ENCODE measurements at places on chromosomes 12 and 14.

DNA sequence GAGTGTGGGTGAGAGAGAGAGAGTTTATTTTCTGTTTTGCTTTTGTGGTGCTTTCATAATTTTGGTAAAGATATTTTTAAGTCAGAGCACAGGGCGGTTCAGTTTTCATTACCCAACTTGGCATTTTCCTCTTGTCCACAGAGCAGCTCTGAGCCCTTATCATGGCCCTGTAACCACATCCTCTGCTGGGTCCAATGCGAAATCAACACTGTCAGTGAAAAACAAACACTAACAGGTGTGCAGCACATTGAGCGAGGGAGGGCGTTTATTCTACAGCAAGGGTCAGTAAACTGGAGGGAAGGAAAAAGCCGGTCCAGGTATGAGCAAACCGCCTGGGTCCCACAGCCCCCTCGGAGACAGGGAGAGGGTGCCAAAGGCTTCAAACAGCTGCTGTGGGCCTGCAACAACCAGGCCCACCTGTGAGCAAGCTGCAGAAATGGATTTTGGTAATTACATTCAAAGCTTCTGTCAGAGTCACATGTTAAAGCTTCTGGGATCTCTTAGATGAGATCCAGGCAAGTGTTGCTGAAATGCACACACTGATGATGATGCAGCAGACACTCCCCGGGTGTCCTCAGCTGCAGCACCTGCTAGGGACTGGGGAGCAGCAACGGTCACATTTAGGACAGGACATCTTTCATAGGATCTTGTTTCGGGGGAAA lies 132.7 kb upstream of the DYRK2 start:
- DNase-seq = no peak

GRCh38 chr12:108928695-108929094 lies 48.8 kb downstream of the DAO start:
- no peak for DNase-seq

DNA sequence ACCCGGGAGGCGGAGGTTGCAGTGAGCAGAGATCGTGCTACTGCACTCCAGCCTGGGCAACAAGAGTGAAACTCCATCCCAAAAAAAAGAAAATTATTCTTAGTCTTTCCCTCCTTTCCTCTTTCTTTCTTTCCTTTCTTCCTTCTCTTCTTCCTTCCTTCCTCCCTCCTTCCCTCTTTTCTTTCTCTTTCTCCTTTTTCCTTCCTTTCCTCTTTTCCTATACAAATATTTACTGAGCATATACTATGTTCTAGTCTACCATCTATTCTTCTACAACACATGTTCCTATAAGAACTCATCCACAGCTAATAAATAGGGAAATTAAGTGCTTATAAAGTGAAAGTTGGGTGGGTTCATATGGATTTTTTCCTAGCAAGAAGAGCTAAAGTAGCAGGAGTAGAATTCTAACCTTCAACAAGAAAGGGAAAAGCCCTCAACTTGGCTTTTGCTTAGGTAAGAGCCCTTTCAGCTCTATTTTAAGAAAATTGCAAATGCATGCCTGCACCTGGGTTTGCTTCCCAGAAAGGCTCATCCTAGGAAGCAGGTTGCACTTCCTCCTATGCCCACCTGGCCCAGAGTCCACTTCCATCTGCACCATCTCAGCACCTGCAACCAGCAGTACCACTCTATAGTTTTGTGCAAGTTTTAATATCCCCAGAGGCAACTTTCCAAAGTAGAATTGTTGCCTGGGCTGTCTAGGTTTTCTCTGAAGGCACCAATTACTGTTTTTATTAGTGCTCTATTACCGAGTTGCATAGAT lies 122.0 kb upstream of the CCND2 start:
- DNase-seq = no peak

DNA sequence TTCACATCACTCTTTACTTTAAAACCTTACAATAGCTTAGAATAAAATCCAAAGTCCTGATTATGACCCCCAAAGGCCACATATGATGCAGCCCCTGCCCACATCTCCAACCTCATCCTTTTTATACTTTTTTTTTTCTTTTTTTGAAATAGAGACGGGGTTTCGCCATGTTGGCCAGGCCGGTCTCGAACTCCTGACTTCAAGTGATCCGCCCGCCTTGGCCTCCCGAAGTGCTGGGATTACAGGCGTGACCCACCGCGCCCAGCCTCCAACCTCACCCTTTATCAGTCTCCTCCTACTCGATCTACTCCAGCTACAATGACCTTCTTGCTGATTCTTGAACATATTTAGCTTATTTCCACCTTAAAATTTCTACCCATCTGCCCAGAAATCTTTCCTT lies 1.2 kb upstream of the MAPKAPK5 start:
- DNase-seq = no peak

DNA sequence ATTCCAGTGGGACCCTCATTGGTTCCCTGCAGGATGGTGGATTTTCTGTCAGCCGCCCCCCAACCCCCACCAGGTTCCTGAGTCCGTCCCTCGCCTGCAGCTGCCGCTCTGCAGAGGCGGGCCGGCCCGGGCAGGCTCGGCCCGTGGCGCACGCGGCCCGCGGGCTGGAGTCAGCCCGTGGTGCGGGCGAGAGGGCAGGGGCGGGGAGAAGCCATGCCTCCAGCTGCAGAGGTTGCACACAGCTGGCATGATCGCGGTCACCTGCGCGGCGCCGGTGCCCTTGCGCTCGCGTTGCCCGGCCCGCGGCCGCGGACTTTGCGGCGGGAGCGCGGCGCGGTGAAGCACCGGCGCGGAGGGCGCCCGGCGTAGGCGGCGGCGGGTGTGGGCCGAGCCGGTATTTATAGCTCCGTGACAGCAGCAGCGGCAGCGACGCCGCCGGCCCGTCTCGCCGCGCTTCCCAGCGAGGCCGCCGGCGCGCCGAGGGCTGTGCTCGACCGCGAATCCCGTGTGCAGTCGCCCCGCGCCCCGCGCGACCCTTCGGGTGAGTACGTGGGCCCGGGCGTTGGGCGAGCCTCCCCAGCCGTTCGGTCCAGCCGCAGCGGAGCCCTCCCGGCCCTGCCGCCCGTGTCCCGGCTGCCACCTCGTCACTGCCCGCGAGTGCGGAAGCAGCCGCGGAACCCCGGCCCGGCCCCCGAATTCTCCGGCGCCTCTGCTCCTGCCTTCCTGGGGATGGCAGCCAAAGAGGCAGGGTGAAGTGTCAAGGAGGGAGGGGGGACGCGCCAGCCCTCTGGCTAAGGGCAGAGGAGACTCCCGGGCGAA lies at the start of gene TMEM117:
Gene TMEM117, plus strand, starts transcription at position 426 of the 819 bp plus-strand sequence.
- peak; percentile 31 for DNase-seq

- no peak for DNase-seq
These were observed 41.9 kb downstream of the EID3 start for GRCh38 chr12:104345234-104346066.

DNA sequence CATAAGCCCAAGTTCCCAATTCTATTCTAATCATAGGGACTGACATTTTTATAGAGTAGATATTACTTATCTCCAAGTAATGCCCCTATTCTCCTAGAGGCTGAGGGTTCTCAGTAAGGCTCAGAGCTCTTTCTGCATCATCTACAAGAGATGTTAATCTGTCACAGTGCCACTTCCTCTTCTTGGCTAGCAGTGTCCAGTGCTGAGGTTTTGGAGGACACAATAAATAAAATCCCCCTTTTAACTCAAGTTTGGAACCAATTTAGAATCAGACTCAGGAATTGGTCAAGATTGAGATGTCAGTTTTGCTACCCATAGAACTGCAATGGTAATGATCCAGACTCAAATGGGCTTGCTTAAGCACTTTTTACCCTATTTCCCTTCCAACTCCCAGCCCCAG lies 154.1 kb upstream of the ARID2 start:
- DNase-seq = no peak

GRCh38 chr14:38544776-38545175 lies 288.9 kb upstream of the CLEC14A start:
- DNase-seq = no peak

DNA sequence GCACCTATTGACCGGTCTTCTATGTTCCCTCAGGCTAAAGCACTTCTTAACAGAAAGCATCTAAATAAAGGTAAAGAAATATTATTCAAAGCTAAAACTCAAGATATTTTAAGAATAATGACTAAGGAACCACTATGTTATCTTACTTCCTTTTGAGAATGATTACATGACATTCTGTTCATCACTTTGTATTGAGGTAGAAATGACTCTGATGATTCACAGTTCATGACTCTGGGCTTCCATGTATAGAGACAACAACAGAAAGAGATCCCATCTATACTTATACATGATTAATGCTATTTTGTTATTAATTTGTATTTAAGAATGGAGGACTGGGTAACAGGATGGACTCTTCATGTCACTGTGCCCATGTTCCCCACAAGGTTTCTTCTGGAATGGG lies 218.3 kb upstream of the OR4E1 start:
- no peak for DNase-seq

GRCh38 chr12:6827437-6827911 lies 733 bp upstream of the P3H3 start:
- no peak for DNase-seq

Data from stimulated activated CD8-positive, alpha-beta memory T cell treated with anti-CD3 and anti-CD28 coated beads, Interleukin-2, amount 100 ng/mL, for 1 hour (primary cell).